ENCODE measurements at places on chromosomes 3 and 15.

DNA sequence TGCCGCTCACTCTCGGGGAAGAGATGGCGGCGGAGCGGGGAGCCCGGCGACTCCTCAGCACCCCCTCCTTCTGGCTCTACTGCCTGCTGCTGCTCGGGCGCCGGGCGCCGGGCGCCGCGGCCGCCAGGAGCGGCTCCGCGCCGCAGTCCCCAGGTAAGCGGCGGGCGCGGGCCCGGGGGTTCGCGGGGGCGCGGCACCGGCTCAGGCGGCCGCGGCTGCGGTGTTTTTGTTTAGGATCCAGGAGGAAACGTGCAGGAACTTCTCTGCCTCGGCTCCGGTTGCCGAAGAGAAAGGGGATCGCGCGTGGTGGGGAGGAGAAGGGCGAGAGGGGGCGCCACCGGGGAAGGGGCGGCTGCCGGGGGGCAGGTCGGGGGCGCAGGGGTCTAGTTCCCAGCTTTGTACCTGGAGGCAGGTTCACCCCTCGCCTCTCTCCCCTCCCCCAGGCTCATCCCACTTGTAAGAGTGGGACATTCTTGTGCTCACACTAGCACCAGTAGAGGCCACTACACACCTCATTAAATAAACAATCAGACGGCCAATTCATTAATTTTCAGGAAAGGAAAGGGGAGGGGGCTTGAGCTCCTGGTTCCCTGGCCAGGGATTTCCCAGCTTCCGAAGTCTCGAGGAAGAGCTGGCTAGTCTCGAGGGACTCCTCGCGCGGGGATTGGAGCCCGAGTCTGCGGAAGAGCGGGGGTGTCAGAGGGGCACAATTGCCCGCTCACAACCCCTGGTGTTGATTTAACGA is 562 bp downstream of the NEO1 start:
- DNase-seq = peak; percentile 36

DNA sequence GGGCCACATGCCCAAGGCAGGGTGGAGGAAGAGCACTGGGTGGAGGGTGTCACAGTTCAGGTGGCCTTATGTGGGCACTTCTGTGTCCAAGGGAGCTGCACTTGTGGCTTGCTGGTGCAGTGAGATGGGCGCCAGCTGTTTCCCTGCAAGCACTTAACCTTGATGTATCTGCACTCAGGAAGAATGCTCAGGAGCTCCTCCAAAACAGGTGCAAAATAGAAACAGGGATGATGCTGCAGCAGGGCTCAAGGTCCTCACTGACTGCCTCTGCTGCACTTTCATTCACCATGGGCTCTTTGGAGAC is 151.3 kb downstream of the CADPS start:
- no peak for DNase-seq

GRCh38 chr3:50163572-50164455 is 8.7 kb downstream of the SEMA3F start:
- no peak for DNase-seq

- peak; percentile 13 for DNase-seq
Observed at GRCh38 chr15:36797128-36797527, 217.7 kb downstream of the CDIN1 start.

GRCh38 chr15:68489421-68489820 is 57.5 kb upstream of the ITGA11 start:
- DNase-seq = no peak

GRCh38 chr3:156843071-156843808 is 17.1 kb downstream of the LEKR1 start:
- DNase-seq = no peak

DNA sequence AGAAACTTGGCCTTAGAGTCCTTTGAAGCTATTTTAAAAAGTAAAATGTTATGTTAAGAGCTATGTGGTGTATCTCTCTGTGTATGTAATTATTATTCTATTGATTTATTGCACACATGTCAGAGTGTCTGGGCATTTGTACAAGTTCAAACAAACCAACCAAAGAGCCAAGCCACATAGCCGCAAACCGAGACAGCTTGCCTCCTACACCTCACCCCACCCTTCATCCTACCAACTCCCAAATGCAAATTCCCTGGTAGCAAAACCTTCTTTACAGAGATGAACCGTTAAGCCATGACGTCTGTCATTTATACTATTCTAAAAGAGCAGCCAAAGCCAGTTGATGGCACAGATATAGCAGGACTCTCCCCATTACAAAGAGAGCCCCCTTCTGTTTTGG is 332.3 kb downstream of the ERC2 start:
- DNase-seq = no peak

- no peak for DNase-seq
Observed at GRCh38 chr15:92614301-92614700, 41.3 kb downstream of the FAM174B start.

- DNase-seq = no peak
Observed at GRCh38 chr3:7615043-7615442, 754.1 kb downstream of the GRM7 start.

- DNase-seq = no peak
Observed at GRCh38 chr3:25476639-25477038, 48.6 kb downstream of the RARB start.

GRCh38 chr3:65497846-65498245 is 540.9 kb downstream of the MAGI1 start:
- DNase-seq = no peak

GRCh38 chr3:150763841-150764483 is 993 bp upstream of the SIAH2 start:
- peak; percentile 44 for DNase-seq

DNA sequence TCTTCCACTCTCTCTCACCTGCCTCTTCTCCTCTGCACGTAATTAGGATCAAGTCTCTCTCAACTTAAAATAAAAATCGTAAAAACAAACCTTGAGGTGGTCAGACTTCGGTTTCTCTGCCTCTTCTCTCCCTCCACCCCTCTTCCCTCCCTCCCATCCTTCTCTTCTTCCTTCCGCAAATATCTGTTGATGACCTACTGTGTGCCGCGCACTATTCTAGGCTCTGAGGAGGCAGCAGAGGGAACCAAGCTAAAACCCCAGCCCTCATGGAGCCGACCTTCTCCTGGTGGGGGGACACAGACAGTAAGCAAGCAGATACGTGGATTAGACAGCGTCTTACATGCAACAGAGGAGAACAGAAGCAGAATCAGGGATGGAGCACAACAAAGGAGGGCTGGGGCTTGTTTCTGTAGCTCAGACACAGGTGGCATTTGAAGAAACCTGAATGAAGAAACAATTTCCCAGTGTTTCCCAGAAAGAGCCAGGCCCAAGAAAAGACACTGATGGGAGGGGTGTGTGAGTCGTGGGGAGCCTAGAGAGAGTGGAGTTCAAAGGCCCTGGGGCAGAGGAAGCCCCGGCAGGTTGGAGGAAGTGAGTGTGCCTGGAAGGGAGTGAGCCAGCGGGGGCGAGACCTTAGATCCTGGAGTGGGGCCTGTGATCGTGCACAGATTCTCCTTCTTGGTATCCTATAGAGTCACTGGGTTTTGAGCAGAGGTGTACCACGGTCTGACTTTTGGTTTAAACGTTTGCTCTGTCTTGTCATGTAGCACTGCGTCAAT is 80.5 kb downstream of the TOP2B start:
- no peak for DNase-seq

DNA sequence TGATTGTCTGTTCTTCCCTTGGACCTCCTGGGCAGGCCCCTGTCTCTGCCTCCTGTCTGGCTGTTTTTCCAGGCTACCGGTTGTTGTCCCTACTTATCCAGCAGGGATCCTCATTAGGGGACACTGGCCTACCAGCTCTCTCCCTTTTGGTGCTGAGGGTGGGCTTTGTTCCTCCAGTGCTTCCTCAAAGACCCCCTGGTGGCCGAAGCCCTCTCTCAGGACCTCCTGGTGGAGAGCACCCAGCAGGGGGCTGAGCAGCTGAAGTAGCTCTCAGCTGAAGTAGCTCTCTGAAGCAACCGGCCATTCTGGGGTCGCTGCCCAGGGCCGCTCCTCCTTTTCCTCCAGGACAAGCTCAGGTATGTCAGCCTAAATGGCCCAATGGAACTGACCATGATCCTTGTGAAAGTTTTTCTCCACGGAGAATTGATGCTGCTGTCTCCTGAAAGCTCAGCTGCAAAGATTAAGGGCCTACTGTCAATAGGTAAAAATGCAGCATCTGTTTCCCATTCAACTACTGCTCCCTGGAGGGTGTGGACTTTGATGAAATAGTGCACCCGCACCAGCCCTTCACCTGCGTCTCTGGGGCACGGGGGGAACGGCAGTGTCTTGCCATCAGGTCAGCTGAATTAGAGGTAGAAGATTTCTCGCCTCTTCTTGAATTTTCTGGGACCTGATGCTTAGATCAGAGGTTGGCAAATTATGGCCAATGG is 27.6 kb downstream of the ARNT2 start:
- no peak for DNase-seq

DNA sequence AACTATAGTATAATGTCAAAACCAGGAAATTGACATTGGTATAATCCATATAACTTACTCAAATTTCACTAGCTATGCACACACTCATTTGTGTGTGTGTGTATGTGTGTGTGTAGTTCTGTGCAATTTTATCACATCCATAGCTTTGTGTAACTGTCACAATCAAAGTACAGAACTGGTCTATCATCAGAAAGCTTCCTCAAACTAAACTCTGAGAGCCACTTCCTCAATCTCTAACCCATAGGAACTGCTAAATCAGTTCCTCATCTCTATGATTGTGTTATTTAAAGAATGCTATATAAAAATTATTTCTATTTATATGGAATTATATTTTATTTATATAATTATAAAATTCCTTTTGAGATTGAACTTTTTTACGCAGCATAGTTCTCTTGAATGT is 18.1 kb downstream of the LNP1 start:
- no peak for DNase-seq

GRCh38 chr3:161049683-161050248 is 55.4 kb downstream of the B3GALNT1 start:
- no peak for DNase-seq

- DNase-seq = no peak
Observed at GRCh38 chr3:101962055-101962454, 112.7 kb downstream of the NFKBIZ start.

DNA sequence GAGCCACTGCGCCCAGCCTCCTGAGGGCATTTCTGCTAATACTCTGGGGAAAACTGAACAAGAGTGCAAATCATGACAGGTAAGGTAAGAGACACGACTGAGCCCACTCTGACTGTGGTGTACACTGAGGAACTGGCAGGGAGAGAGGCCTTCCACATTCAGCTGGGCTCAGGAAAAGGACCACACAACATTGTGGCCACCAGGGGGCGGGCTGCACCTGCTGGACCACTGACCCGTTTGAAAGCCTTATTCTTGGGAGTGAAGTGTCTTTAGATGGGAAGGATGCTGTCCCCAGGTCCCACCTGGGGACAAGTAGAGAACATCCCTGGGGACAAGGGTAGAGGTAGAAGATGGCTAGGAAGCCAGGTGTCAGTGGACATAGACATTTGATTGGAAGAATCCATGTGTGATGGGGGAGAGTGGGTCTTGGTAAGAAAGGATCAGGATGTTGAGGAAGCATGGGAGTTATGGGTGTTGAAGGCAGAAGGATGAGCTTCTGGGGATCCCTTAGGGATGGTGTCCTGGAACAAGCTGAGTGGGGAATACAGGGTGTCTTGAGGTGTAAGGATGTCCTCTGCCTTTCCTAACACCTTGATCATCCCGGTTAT is 6.2 kb upstream of the CTDSPL start:
- peak; percentile 84 for DNase-seq

- DNase-seq = no peak
Observed at GRCh38 chr15:27529399-27529798, 558.4 kb downstream of the GABRG3 start.

DNA sequence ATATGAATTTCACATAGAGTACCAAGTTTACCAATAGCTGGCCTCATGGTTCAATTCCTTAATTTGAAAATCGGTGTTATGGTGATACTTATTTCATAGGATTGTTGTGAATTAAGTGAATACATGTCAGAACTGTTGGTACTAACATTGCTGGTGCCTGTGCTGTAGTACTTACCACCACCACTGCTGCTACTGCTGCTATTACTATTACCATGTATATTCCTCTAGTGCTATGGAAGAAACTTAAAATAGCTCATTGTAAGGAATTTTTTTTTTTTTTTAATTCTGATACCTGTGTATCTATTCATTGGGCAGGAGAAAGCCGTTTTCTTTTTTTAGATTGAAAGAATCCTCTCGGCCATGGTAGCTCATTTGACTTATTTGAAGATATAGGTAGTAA is 3.6 kb downstream of the FYTTD1 start:
- DNase-seq = peak; percentile 50

Data from HuH-7 (cell line).